EL (cell line): ENCODE measurements at places on chromosomes 11 and 22.

- DNase-seq = no peak
Measured at GRCh38 chr11:119051440-119052162, 5.4 kb downstream of the HYOU1 start.

DNA sequence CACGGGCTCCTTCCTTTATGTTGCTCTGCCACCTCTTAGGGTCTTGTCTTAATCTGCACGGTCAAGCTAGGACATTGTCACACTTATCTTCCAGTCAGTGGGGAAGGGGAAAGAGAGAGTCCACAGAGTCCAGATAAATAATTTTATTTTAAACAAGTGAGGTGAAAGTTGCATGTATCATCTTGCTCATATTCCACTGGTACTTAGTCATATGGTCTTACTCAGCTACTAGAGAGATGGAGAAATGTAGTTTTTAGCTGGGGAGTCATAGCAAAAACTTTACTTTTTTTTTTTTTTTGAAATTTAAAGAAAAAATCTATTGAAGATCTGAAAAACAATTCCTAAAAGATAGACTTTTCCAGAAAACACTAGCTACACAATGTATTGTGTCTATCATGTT, 29.0 kb downstream of the PDE3B start:
- DNase-seq = no peak

- DNase-seq = no peak
Measured at GRCh38 chr11:110428956-110429730, 605 bp upstream of the FDX1 start.

DNA sequence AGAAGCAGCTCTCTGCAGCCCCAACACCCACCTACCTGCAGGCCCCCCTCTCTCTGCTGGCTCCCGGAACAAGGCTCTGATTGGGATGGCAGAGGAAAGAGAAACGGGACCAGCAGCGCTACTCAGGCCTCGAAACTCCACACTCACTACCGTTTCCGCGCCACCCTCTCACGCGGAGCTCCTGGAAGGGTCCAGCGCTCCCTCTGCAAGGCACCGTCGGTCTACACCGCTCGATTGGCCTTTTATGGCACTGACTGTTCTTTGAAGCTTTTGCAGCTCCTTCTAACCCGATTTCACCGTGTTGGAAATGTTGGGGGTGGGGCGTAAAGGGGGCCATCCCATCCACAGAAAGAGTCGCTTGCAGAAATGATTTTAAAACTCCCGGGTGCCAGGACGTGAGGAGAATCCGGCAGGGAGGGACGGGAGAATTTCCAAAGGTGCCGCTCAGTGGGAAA, 323 bp upstream of the PANX1 start:
- no peak for DNase-seq

- DNase-seq = no peak
Measured at GRCh38 chr11:1303126-1303821, 6.2 kb downstream of the TOLLIP start.

DNA sequence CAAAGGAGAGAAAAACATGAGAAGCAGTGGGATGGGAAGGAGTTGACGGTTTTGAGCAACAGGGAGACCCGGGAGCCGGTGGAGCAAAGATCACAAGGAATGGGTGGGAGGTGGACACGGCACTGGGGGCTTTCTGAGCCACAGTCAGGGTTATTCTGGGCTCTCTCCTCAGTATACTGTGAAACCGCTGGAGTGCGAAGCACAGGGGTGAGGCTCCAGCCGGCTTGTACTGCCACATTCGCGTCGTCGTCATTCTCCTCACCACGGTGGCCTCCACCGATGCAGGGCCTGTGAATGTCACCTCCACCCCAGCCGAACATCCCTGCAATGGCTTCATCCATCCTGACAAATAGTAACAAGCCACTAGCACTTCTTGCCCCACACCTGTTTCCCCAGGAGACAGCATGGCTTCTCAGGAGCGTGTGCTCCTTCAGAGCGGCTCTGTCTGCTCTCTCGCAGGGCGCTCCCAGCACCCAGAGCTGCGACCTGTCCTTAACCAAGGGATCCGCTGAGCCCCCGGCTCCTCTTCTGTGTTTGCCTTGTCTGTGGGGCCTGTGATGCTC, 1165.3 kb downstream of the TBC1D22A start:
- DNase-seq = no peak

DNA sequence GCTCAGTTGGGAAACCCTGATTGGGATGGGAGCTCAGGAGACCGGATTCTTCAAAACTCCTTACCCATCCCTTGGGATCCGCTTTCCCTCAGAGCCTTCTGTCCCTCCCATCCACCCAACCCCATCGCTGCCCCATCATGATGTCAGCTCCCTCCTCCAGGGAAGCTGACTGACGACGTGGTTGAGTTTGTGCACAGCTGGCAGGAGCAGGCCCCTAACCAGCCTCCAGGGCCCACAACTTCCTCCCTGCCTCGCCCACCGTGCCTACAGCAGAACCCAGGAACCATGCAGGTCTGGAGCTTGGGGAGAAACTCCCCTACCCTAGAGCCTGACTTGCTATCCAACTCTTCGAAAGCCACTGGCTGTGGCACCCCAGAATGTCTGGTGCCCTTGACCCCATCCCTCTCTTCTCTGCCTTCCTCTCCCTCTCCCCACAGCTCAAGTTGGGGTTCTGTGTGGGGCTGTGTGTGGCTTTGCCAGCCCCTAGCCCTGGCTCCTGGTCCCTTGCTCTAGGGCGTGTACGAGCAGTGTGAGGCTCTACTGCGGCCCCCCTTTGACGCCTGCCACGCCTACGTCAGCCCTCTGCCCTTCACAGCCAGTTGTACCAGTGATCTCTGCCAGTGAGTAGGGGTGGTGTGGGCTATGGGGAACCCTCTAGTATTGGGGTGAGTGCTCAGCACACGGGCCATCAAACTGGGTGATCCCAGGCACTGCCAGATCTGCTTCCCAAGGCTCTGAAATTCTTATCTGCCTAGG, 11.1 kb downstream of the OTOG start:
- no peak for DNase-seq

DNA sequence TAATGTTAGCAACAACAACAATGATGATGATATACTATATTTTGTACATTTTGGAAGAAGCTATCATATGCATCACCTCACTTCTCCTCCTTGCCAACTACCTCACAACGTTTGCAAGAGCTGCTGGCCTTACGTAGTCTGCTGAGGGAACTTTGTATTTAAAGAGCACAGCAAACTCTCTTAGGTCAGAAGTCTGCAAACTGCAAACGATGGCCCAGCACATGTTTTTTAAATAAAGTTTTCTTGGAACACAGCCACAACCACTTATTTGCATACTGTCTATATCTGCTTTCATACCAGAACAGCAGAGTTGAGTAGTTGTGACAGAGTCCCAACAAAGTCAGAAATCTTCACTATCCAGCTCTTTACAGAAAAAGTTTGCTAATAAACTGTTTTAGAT, 261.7 kb downstream of the TENM4 start:
- DNase-seq = no peak

GRCh38 chr11:62410972-62411371, 7.9 kb upstream of the SCGB1A1 start:
- no peak for DNase-seq

- DNase-seq = no peak
Measured at GRCh38 chr11:59380263-59381059, 21.8 kb downstream of the OR5AN1 start.

- DNase-seq = peak; percentile 25
Measured at GRCh38 chr22:37419969-37420685, 7.2 kb downstream of the ELFN2 start.

GRCh38 chr11:120563703-120564572, 52.4 kb downstream of the GRIK4 start:
- DNase-seq = no peak

DNA sequence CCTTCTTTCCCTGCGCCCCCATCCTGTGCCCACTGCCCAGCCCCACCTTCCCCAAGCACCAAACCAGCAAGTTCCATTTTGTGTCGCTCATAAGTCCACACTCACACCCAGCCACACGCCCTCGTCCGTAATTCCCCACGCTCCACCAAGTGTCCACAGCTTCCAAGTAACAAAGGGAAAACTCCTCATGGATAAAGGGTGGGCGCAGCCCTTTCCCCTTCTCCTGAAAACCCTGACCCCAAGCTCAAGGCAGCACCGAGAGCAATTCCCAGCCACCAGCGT, 458 bp downstream of the FXYD6 start:
- DNase-seq = no peak

DNA sequence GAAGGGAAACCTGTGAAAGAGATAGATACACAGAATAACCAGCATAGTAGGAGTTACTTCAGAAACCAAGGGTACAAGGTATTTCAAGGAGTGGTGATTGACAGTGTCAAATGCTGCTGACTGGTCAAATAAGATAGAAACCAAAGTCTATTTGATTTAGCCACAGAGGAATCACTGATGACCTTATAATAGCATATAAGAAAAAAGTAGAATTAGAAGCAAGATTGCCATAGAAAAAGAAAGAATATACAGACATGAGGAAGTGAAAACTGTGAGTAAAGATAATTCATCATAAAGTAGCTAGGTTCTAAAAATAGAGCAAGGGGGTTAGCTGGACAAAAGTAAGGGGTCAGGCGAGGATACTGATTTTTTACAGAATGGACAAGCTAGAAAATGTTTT, 14.2 kb downstream of the ZBTB44 start:
- no peak for DNase-seq

- DNase-seq = no peak
Measured at GRCh38 chr11:14073849-14074476, 111.4 kb downstream of the SPON1 start.

DNA sequence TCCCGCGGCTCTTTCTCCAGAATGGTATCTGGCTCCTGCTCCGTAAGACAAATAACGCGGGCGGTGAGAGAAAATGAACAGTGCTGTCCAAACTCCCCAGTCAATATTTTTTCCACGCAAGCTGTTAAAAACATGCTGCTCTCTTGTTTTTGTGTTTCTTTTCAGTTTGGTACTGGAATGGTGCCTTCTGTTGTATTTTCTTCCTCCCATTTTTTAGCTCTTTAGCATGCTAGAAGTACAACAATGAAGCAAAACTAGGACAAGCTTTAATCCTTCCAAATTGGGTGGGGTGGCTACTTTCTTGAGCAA, 599 bp upstream of the PPP2R1B start:
- DNase-seq = no peak

- peak; percentile 36 for DNase-seq
Measured at GRCh38 chr11:4539603-4540219, 5.3 kb upstream of the OR52M1 start.

- no peak for DNase-seq
Measured at GRCh38 chr22:19801340-19802000, 40.9 kb downstream of the TBX1 start.

GRCh38 chr11:33723238-33723881, 12.9 kb downstream of the CD59 start:
- DNase-seq = peak; percentile 97

GRCh38 chr11:10857459-10857708, 469 bp downstream of the ZBED5 start:
- no peak for DNase-seq

GRCh38 chr11:64624883-64625481, 34.0 kb downstream of the SLC22A12 start:
- no peak for DNase-seq

- DNase-seq = no peak
Measured at GRCh38 chr22:24436553-24436952, 9.2 kb downstream of the ADORA2A start.

GRCh38 chr11:111303461-111303860, 5.1 kb downstream of the POU2AF3 start:
- no peak for DNase-seq

DNA sequence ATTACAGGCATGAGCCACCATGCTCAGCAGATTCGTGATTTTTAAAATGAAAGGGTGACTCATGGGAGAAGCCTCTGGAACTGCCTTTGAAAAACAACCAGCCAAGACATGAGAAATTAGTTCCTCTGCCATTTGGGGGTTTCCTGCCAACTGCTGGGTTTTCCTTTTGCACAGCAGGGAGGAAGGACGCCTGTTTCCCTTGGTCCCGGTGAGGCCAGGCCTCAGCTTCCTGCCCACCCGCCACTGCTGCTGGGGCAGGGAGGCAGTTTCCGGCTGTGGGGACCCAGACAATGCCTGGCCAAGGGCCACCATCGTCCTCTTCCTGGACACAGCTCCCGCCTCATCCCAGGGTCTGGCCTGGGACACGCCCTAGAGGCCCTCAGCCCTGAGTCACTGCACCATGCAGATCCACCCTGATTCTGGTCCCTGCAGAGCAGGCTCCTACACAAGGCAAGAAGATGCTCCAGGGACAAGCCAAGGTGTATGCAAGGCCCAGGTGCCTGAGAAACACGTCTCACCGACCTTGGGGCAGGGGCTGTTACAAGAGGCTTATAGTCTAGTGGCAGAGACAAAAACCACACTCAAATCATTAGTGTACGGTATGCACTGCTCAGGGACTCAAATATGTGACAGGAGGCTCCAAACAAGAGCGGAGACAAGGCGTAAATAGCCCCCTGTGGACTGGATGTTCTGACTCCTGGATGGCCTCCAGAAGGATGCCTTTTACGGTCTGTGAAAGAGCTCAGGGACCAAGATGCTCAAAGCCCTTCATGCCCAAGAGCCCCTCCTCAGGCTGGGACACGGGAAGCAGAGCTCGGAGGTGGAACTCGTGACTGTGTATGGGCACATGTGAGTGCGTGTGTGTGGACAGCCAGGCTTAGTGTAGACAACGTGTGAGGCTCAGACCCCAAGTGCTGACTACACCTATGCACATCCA, 10.0 kb downstream of the PPM1F start:
- peak; percentile 91 for DNase-seq

GRCh38 chr11:22244986-22245592, 52.2 kb downstream of the ANO5 start:
- DNase-seq = peak; percentile 1

DNA sequence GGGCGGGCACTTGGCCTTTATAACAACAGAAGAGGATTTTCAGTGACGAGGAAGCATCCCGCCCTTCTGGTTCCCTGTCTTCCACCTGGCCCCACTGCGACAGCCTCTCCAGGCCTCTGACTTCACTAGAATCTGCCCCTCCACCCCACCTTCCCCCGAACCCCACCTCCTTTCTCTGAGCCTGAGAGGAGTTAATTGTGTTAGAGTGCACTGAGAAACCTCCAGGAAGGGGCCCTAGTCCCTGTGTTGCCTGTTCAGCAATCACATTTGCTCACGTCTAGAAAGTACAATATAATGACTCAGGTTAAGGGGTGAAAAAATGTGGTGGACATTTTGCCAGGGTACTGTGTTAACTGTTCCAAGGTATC, 38.8 kb downstream of the PTPRJ start:
- no peak for DNase-seq

- no peak for DNase-seq
Measured at GRCh38 chr22:44407987-44408828, 89.8 kb downstream of the RTL6 start.

DNA sequence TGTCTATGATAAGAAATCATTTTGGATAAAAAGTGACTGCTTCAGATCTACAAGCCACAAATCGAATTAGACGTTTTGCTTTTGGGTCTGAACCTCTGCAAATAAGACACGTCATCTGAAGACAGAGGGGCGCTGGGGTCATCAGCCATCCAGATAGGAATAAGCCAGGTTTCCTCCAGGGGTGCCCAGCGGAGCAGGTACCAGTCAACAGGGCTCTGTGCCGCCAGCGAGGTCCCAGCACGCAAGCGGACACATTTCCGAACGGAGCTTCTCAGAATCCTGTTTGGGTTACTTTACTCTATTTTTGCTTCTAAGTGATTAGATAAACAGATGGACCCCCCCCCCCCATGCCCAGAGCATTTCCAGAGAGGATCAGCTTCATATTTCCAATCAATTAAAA, 873.8 kb downstream of the BRD1 start:
- no peak for DNase-seq
